ENCODE measurements at places on chromosomes 5 and 9.

- DNase-seq = no peak
These were observed 2.8 kb downstream of the PDGFRB start for GRCh38 chr5:150152636-150153462.

GRCh38 chr9:69757996-69758675 is 1.7 kb downstream of the PTAR1 start:
- DNase-seq = no peak

- no peak for DNase-seq
These were observed 198.7 kb downstream of the VPS13A start for GRCh38 chr9:77375956-77376532.

DNA sequence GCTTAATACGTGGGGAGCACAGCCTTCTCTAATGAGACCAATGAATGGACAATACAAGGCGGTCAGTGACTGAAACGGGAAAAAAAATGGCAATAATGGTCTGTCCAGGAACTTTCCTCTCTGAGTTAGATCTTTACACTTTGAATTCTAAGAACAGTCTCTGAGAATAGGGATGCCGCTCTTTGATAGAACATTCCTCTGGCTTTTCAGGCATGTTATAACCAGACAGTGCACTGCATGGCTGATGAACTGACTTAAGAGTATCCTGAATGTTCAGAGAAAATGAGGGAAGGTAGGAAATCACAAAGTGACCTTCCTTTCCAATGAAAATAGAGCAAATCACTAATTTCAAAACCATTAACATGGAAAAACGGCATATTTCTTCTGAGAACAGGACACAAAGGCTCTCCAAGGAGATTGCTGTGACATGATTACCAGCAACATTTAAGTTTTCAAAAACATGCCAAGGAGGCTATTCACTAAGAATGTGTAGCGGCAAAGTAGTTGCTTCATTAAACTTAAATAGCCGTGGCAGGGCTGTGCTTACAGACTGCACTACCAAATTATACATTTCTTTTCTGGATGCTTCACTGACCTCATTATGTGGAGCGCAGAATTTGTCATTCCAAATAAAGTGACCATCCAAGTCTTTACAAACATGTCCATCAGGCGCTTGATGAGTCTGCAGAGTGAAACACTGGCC is 105.9 kb downstream of the MARCHF3 start:
- DNase-seq = no peak

GRCh38 chr9:126839301-126839700 is 21.1 kb upstream of the ZBTB34 start:
- DNase-seq = no peak

DNA sequence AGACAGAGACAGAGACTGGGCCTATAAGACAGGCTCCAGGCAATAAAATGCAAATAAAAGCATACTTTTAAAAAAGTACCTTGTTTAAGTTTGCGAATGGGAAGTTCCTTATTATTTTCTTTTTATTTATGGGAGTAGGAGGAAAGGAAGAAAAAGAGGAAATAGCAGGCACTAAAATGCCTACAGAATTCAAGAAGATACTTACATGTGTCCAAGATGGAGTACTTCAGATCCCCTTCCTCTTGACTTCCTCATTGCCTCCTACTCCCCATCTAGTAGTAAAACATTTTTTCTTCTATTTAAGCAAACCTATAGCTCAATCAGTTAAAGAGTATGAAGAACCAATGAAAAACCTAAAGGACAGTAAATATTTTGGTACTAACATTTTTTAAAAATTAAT is 24.8 kb downstream of the GKAP1 start:
- no peak for DNase-seq

GRCh38 chr5:14569948-14570691 is 11.5 kb upstream of the OTULINL start:
- DNase-seq = no peak

DNA sequence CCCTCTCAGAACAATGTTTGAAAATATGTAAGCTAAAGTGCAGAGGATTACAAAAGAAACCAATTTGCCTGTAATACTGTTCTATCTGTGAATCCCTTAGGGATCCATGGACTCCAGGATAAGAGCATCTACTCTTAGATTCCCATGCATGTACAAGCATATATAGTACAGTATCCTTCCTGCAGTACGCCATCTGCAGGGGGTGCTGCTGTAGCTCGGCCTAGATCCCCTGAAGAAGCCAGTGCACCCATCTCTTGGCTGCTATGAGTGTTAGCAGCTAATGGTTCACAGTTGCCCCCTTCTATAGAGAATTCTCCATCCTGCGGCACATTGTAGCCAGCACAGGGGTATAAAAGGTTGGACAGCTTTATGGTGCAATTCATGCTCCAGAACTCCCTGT is 61.8 kb upstream of the SLC30A5 start:
- DNase-seq = no peak

DNA sequence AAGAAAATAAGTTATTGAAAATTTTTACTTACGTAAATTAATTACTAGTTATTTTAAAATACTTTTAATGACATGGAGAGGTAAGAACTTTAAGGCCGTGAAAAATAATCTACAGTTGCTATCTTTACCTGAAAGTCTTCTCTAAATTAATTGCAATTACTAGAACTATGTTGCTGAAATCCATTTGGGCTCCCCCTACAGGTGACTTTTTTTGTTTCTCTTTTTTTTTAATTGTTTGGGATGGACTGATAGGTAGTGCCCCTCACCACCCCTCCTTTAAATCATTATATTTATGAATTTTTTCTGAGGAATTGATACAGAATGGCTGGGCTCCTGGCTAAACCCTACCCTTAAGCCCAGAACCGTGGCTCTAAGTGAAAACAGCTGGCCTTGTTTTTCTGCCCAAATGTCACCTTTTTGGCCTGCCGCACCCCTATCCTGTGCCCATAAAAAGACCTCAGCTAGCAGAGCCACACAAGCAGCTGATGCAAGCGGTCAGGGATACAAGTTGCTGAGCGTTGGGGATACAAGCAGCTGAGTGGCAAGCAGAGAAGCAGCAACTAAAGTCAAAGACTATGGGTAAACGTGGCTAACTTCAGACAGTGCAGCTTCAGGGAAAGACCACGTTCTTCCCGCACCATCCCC is 315.2 kb upstream of the ACO1 start:
- no peak for DNase-seq

- DNase-seq = no peak
These were observed 106.5 kb upstream of the PARP8 start for GRCh38 chr5:50559955-50560354.

GRCh38 chr9:72791436-72791835 is 161.4 kb downstream of the ALDH1A1 start:
- no peak for DNase-seq

GRCh38 chr5:65032250-65032649 is 263.5 kb downstream of the CWC27 start:
- no peak for DNase-seq

GRCh38 chr9:111040494-111040893 is 2.2 kb upstream of the LPAR1 start:
- no peak for DNase-seq

DNA sequence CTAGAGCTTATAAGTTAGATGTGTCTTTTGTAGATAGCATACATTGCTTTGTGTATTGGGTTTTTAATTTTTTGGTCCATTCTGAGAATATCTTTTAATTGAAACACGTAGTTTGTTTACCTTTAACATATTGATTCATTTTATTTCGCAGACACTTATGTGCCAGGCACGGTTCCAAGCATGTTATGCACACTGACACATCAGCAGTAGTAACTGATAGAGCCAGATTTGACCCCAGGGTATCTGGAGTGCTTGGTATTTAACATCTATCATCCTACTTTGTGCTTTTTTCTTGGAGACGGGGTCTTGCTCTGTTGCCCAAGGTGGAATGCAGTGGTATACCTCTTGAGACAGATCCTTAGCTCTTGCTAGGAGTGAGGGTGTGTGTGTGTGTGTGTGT is 71.9 kb downstream of the USP20 start:
- DNase-seq = no peak

DNA sequence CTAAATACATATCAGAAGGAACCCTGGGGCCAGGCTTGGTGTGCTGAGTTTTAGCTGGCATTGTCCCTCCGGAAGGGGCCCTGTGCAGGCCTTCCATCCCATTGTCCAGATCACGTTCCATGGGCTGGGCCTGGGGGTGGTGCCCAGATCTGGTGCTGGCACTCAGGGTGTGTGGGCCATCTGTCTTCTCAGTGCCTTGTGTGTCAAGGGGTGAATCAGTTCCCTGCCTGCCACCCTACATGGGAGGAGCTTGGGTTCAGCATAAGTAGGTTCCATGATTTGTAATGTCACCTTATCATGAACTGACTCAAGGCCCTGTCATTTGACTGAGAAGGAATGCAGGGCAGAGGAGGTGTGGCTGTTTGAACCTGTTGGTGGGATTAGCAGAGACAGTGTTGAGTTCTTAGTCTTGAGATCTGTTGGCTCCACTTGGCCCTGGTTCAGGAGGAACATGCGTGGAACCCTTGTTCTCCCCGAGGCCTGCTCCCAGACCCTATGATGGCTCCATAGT is 176.8 kb downstream of the MACROH2A1 start:
- DNase-seq = no peak

DNA sequence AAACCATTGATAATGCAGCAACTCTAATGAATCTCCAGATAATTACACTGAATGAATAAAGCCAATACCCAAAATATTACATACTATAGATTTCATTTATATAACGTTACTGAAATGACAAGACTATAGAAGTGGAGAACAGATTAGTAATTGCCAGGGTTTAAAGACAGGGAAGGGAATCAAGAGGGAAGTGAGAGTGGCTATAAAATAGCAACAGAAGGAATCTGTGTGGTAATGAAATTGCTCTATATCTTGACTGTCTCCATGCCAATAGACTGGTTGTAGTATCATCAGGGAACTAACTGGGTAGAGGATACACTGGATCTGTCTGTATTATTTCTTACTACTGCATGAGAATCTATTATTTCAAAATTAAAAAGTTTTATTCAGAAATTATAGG is 396.5 kb upstream of the RPS23 start:
- no peak for DNase-seq

GRCh38 chr5:160474084-160474483 is 52.4 kb downstream of the PTTG1 start:
- DNase-seq = no peak

DNA sequence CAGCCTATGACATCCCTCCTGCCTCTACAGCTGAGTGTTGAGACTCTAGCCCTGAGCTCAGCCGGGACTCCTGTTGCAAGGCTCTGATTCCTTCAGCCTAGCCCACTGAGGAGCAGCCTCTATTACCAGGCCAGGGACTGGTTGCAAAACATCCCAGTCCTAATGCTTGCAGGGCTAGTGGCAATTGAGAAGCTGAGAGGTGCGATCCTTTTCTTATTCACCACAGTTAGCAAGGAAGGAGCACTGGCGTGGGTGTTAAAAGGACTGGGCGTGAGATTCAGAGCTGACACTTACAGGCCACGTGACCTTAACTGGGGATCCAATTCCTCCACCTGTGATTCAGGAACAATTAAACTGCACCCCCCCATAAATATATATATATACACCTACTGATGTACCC is 58.8 kb downstream of the GARNL3 start:
- no peak for DNase-seq

- DNase-seq = no peak
These were observed 93.1 kb upstream of the TBCA start for GRCh38 chr5:77869116-77869798.

DNA sequence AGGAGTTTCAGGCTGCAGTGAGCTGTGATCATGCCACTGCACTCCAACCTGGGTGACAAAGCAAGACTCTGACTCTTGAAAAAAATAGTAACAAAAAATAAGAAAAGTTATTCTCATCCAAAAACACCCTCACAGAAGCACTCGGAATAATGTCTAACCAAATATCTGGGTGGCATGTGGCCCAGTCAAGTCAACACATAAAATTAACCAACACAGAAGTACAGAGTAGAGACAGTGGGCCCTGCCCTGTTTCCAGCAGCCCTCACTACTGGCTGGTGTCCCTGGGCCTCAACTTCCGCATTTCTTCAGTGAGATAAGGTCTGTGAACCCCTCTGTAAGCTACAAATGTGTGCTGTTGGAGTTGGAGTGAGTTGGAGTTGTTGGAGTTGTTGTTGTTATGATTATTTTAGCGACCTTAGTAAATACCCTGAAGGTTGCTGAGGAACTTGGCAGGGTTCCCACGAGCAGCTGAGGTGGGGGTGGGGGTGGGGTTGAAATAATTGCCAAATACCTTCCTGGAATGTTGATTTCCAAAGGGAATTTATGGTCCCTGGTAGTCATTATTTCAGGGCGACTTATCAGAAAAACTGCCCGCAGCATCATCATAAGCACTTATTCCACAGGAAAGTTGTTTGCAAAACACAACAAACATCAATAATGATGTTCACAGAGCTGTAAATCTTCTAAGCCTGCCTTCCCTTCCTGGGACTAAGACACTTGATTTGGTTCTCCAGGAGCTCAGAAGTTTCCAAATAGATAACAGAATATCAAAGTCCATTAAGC is 30.2 kb downstream of the C5orf15 start:
- no peak for DNase-seq

- DNase-seq = no peak
These were observed 126.4 kb upstream of the ADAMTSL1 start for GRCh38 chr9:18347386-18348082.

- DNase-seq = no peak
These were observed 427.9 kb downstream of the KCTD16 start for GRCh38 chr5:144598451-144599068.

GRCh38 chr5:61910771-61911170 is 395.2 kb upstream of the KIF2A start:
- DNase-seq = no peak

DNA sequence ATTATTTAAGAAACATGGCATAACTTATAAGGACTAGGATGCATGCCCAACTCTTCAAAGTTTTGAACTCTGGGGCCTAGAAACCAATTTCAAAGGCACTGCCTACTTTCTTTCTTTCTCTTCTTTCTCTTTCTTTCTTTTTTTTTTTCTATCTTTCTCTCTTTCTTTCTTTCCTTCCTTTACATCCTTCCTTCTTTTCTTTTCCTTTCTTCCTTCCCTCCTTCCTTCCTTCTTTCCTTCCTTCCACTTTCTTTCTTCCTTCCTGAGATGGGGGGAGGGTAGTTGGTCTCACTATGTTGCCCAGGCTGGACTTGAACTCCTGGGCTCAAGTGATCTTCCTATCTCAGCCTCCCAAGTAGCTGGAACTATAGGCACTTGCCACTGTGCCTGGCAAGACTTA is 15.9 kb upstream of the TOMM5 start:
- no peak for DNase-seq
